ENCODE measurements at places on chromosomes 6 and 20.

GRCh38 chr6:41058783-41059181, 5.8 kb downstream of the APOBEC2 start:
- no peak for ATAC-seq

DNA sequence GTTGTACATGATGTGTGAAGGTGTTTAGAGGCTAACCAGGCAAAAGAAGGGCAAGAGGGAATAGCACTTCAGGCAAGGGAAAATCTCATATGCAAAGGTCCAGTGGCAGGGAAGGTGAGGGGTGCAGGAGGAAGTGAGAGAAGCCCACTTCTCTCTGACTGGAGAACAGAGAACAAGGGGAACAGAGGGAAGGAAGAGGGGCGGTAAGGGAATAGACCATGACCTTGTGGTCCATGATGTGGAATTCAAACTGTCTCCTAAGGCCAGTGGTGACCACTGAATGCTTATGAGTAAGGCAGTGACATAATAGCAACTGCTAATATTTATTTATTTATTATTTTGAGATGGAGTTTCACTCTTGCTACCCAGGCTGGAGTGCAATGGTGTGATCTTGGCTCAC, 20.6 kb upstream of the SLC9A8 start:
- no peak for ATAC-seq

GRCh38 chr6:15908871-15909270, 220.0 kb upstream of the MYLIP start:
- ATAC-seq = no peak

- ATAC-seq = no peak
Measured at GRCh38 chr6:124964764-124965105, 2.5 kb downstream of the RNF217 start.

GRCh38 chr6:33213166-33213988, 5.1 kb downstream of the RING1 start:
- peak; percentile 35 for ATAC-seq

- peak; percentile 98 for ATAC-seq
Measured at GRCh38 chr6:79536954-79537747, at the start of gene LCA5. TSS of gene LCA5 (minus strand) at chr6:79537430. CDS start at chr6:79518894, 18,536 bp downstream.

DNA sequence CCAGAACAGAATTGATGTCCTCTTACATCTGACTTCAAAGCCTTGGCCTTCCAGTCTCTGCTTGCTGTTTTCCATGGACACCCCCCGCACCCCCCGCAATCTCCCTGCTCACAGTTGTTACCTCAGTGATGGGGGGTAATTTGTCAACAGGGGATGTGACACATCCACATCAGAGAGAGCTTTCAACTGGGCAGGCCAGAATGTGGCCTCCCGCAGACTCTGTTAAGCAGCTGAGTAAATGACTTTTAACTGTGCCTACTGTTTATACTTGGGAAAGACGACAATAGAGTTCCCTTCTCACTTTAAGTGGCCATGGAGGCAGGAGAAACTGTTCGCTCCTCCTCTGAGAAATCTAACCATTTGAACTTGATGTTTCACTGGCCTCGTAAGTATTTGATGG, 51.0 kb downstream of the TXNDC5 start:
- no peak for ATAC-seq

- ATAC-seq = peak; percentile 48
Measured at GRCh38 chr6:140921366-140922226, 1211.1 kb upstream of the GJE1 start.

GRCh38 chr6:165793287-165793825, 130.3 kb upstream of the PDE10A start:
- no peak for ATAC-seq

GRCh38 chr6:155660251-155660977, 204.8 kb upstream of the NOX3 start:
- ATAC-seq = no peak

- no peak for ATAC-seq
Measured at GRCh38 chr6:30200551-30201281, 12.5 kb downstream of the TRIM26 start.

GRCh38 chr6:161349886-161350285, 76.0 kb upstream of the AGPAT4 start:
- ATAC-seq = no peak

GRCh38 chr6:16729744-16730143, 31.5 kb downstream of the ATXN1 start:
- no peak for ATAC-seq

DNA sequence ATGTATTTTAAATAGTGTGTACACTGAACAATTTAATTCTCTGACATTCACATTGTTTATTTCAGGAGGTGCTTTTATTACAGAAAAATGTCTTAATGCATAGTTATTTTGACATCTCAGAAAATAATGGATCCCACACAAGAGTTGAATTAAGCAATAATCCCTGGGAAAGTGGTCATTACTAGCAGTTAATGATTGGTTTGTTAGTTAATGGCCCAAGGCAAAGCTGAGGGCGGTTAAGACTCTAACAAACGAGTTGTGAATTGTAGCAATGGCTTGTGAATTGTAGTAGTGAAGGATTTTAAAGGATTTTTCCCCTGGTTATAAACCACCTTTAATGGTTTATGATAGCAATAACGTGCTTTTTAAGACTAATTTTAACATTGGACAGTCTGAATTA, 1316.0 kb upstream of the GJE1 start:
- no peak for ATAC-seq

GRCh38 chr20:8764344-8764962, 304.4 kb upstream of the PLCB4 start:
- ATAC-seq = no peak

- peak; percentile 76 for ATAC-seq
Measured at GRCh38 chr6:159203304-159204005, 34.3 kb downstream of the FNDC1 start.

- ATAC-seq = no peak
Measured at GRCh38 chr6:38853236-38853635, 138.1 kb downstream of the DNAH8 start.

DNA sequence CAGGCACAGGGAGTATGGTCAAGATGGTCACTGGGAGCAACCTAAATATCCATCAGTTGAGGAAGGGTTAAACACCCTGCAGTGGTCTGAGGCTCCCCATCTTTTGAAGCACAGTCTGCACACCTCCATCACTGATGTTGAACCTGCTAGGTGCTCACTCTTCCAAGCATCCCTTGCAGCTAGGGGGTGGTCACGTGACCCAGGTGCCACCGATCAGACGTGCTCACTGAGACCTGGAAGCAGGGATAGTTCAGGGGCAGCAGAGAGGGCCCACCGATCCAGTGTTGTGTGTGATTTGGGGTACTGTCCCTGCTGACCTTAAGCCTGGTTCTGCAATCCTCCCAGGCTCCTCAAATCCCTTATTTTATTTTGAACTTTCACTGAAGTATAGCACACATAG, 134.6 kb downstream of the CEBPB start:
- no peak for ATAC-seq

- no peak for ATAC-seq
Measured at GRCh38 chr6:165663736-165664558, 906 bp upstream of the PDE10A start.

- ATAC-seq = no peak
Measured at GRCh38 chr6:125809570-125810170, 18.9 kb downstream of the NCOA7 start.

- no peak for ATAC-seq
Measured at GRCh38 chr20:61912665-61913422, 152.8 kb downstream of the TAF4 start.

- ATAC-seq = peak; percentile 46
Measured at GRCh38 chr20:58440021-58440767, 51.2 kb downstream of the VAPB start.

DNA sequence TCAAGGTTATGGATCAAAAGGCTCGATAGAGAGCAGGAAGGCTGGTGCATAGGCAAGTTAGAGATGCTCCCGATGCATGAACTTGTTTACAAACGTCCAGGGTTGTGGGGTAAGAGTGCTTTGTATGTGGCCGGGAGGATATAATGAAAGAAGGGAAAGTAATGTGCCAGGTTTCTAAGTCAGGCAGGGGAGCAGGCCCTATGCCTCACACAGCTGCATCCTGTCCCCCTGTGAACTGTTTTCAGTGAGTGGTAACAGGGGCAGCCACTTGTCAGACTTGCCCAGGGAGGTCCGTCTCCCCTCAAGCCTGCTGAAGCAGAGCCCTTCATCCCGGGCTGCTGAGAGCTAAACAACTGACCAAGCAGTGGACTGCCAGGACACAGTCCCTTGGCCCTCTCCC, 19.4 kb downstream of the KCNK5 start:
- no peak for ATAC-seq

GRCh38 chr6:89862273-89862672, 32.0 kb upstream of the GJA10 start:
- ATAC-seq = no peak

- ATAC-seq = no peak
Measured at GRCh38 chr20:47370850-47371782, 14.6 kb upstream of the ZMYND8 start.

DNA sequence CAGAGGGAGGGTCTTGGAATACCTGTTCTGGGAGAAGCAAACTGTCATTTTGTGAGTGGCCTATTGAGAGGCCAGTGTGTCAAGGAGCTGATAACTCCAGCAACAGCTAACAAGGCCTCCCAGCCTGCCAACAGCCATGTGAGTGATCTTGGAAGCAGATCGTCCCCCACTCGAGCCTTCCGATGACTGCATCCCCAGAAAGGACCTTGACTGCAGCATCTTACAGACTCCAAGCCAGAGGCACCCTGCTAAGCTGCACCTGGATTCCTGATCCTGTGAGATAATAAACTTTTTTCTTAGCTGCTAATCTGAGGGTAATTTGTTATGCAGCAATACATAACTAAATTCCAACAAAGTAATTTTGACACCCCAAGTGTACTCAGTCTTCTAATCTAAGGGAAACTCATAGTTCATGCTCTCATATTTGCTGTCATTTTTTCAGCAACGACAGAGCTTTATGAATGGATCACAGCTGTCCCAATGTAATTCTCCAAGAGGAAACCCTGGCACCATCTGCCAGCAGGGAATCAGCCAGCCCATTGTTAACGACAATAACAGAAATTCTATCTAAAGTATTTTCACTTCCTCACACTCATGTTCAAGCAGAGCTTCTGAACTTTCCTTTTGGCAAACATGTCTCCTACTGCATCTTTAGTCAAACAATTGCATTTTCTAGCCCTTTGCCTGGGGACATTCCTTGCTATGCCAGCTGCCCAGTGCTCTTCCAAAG, 470.2 kb upstream of the BTBD3 start:
- ATAC-seq = no peak

GRCh38 chr6:20817806-20818320, 283.6 kb downstream of the CDKAL1 start:
- ATAC-seq = no peak

DNA sequence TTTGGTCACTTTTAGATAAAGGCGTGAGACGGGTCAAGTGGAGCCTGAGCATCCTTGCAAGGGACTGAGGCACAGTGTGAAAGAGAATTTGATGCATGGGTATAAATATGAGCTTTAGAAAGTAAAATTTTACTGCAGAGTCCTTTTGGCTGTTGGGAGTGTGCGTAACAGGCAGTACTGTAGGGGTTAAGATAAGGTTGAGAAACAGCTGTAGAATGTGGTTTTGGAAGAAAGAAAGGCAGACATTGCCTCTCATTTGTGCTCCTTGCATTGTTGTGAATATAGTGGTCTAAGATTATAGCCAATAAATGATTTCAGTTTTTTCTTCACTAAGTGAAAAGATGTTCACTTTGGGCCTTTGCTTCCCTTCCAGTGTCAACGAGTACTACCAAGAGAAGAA, 73.0 kb downstream of the RREB1 start:
- no peak for ATAC-seq

DNA sequence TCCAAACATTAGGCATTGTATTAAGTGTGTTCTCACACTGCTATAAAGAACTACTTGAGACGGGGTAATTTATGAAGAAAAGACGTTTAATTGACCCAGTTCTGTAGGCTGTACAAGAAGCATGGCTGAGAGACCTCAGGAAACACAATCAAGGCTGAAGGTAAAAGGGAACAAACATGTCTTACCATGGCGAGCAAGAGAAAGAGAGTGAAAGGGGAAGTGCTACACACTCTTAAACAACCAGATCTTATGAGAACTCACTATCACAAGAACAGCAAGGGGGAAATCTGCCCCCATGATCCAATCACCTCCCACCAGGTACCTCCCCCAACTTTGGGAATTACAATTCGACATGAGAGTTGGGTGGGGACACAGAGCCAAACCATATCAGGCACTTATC, 86.6 kb upstream of the TOP1 start:
- no peak for ATAC-seq

- no peak for ATAC-seq
Measured at GRCh38 chr6:111761783-111762312, 111.4 kb downstream of the FYN start.

GRCh38 chr6:20575125-20575524, 40.9 kb downstream of the CDKAL1 start:
- ATAC-seq = no peak

DNA sequence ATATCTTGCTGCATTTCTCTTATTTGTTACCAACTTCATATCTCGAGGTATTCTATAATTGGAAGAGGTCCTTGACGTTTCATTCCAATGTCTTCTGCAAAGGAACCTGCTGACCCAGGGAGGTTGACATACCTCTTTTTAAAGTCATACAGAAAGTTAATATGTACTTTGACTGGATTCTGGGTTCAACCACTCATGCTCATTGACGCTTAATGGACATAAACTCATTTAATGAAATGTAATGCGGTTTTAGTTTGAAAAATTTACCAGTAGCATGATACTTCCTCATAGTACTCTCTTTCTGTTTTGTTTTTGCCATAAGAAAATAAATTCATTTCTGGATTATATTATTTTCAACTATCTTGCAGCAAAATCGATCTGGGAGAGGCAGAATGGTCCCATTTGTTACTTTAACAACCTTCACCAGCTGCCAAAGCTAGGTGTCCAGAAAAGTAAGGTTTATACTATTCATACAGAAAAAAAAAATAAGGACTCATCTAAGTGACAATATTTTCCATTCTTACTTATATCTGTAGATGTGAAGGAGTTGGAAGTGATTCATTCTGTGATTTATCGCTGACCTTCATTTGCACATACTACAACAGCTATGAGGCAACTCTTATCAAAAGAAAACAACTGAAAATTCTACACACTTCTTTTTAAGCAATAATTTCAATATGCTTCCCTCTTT, 101.6 kb downstream of the ATXN1 start:
- ATAC-seq = no peak

DNA sequence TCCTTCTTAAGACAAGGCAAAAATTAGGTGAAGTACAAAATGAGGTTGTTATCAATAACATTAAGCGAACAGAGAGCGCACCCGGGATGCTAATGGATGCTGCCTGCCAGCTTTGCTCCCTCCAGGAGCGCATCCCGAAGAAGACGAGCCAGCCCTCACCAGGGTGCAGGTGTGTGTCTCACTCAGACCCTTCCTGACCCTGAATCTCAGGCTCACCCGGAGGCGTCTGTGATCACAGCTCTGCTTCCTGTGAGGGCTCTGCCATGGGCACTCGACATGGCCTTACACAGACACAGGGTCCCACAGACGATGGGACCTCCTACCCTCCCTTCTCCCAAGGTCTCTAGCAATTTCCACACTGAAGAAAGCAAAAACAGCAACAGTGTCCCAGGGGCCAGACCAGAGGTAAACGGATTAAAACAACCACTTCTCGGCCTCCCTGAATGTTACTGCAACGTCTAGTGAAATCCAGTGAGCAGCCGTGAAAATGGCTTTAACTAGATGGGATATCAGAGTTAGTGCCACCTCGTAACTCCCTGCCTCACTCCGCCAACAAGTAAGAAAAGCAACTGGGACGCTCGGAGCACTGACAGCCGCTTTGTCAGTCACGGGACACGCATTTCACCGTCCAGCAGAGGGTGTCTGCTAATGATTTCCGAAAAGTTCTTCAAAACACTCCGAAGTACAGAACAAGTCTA, 11.7 kb downstream of the ZBTB46 start:
- peak; percentile 39 for ATAC-seq

- no peak for ATAC-seq
Measured at GRCh38 chr6:125930765-125931418, 25.7 kb upstream of the HINT3 start.

GRCh38 chr20:3014662-3015061, 28.8 kb upstream of the GNRH2 start:
- no peak for ATAC-seq

Measured in gastroesophageal sphincter (tissue), 4 donors.